DND-41 (cell line): ENCODE measurements at places on chromosomes 1 and 21.

GRCh38 chr1:68218490-68218889 lies 13.8 kb downstream of the WLS start:
- DNase-seq = no peak

DNA sequence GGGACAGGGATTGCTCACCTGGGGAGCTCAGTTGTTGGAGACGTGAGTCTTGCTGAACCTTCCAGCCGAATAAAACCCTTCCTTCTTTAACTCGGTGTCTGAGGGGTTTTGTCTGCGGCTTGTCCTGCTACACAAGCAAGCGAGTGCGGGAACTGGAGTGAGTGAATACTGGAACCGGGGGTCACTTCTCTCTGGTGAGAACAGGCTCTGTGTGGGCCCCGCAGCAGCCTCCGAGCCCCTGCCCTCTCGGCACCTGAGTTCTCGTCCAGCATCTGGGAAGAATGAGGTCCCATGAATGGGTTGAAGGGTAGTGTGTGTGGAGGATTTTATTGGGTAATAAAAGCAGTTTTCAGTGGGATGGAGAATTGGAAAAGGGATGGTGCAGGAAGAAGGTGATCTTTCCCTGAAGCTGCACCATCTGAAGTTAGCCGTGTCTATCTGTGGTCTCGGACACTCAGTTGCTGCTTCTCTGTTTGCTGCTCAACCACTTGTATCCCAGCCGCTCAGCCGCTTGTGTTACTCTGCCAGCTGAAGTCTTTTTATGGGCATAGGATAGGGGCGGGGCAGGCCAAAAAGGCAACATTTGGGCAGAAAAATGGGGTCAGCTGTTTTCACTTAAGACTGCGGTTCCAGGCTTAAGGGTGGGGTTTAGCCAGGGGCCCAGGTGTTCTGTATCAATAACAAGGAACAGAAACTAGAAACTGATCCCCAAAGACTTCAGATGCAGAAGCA lies 450.6 kb upstream of the CAMK1G start:
- DNase-seq = no peak

- no peak for DNase-seq
Observed at GRCh38 chr1:119903443-119903835, 7.1 kb upstream of the ADAM30 start.

DNA sequence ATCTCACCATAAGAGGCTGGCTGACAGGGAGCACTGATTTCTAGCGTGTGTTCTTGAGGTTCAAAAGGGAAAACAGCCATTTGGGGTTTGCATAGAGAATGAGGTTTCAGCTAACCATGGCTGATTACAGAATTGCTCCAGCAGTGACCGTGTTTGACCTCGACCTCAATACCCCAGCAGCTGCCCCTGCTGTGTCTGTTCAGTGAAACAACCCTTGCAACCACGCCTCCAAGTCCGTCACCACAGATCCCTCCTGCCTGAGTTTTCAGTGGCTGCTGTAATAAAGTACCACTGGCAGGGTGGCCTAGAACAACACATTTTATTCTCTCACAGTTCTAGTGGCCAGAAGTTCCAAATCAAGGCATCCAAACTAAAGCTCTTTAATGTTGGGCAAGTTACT lies 147.7 kb downstream of the HUNK start:
- no peak for DNase-seq

DNA sequence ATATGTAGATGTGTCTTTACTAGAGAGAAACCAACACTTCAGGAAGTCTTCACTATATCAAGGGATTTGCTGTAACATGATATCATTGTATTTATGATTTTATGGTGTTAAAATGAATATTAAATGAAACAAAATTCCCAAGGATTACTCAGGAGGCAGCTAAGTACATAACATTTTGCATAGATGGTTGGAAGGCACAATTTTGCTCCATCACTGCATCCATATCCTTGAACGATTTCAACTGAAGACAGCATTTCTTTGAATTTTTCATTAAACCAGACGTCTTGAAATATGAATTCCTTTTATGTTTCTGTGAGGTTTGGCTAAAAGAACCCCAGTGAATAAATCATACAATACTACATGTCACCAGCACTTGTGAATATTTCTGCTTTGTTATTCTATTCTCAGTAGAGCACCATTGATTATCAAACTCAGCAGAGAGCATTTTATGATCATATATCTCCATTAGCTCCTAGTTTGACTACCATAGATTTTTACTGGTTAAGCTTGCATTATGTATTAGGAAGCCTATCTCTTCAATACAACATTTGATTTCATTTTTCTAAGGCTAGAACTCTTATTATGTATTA lies 37.3 kb downstream of the SPATA17 start:
- no peak for DNase-seq

- DNase-seq = no peak
Observed at GRCh38 chr1:202627841-202628565, 82.3 kb downstream of the SYT2 start.

DNA sequence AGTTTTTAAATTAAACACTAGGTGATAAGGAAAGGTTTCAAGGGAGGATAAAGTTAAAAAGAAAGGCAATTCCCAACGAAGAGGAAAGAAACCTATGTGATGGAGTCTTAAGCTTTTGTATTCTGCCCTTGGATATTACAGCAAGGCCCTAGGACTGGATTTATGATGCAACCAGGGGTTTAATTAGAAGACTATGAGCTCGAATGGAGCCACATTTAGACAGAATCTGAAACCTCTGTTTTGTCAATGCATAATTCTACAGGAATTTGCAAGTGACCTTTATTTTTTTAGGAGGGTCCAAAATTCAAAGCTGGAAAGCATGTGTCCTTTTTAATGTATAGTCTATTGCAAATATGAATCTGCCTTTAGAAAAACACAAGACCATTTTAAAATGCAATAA lies 37.9 kb downstream of the TGFB2 start:
- no peak for DNase-seq

DNA sequence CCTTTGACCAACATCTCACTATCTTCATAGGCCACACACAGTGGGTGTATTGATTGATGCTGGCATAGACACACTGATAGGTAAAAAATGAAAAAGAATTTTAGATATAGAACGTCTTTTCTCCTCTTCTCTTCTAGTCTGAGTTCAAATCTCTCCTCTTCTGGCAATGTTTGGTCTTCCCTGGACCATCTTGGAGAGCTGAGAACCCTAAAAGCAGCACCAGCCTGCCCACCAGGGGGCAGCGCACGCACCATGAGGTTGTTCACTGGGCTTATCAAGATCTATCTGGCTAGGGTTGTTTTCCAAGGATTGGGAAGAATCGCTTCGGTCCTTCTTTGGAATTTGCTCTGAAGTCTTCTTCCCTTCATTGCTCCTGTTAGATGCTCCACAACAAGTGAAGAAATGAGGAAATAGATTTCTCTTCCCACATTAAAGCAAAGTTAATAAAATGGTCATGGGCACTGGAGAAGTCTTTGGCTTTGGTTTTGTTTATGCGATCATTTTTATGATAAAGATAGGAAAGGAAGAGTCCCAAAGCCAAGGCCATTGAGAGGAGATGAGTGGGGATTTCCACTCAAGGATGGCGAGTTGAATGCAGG lies 104.0 kb upstream of the OLIG2 start:
- DNase-seq = peak; percentile 35

DNA sequence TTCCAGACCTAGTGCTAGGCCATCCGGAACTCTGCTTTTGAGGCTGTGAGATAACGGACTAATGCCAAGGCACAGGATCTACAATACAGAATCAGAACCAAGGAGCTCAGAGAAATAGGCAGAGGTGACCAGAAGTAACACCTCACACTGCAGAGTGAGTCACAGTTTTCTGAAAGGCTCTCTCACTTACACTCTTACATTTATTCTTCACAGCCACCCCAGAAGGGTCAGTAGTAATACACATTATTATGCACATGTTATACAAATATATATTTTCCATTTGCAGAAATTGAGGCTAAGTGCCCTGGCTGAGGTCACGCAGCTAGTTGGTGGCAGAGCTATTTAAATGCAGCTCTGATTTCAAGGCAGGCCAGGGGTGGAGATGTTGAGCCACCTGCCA lies 542.5 kb downstream of the OMA1 start:
- no peak for DNase-seq

DNA sequence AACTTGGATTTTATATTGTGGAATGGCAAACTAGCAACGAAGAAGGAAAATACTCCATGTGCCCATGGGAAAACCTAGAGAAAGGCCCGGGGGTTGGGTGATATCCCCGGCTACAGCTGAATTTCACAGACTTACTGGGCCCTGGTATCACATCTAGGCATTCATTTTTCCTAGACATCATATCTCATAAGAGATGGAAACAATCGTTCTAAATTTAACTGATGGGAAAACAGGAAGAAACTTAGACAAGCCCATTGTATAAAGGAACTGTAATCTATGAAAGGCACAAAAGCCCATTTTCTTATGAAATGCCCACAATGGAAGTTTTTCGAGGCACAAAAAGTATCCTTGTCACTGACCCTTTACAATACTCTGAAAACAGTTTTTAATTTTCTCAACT lies 407.9 kb upstream of the LYPLAL1 start:
- no peak for DNase-seq

DNA sequence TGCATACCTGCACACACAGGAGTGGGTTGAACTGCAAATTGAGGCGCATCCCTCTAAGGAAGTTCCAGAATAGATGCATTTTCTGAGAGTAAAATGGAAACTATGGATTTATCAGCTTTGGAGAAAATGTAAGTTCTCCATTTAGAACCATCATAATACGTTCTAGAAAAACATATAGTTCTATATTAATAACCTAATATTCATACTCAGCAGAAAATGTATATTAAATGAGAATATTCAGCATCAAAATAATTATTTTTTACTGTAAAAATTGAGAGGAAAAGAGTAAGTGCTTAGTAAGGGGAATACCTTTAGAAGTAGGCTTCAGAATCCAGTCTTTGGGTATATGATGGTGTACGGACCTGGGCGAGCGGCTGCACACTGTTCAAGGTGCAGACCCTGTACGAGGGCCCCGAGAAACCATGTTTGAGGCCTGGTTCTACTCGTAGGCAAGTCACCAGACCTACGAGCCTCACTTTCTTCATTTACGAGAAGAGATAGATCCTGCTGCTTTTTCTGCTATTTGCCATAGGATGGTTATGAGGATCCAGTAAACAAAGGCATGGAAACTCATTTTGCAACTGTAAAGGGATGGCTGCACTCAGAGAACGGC lies 6.8 kb downstream of the CD247 start:
- DNase-seq = no peak

- peak; percentile 10 for DNase-seq
Observed at GRCh38 chr1:113219377-113219776, 146.4 kb downstream of the LRIG2 start.

GRCh38 chr1:178093951-178094738 lies at the start of gene RASAL2:
Gene RASAL2, plus strand, starts transcription at chr1:178094104. Its CDS starts 389 bp downstream, at chr1:178094493.
- DNase-seq = no peak

DNA sequence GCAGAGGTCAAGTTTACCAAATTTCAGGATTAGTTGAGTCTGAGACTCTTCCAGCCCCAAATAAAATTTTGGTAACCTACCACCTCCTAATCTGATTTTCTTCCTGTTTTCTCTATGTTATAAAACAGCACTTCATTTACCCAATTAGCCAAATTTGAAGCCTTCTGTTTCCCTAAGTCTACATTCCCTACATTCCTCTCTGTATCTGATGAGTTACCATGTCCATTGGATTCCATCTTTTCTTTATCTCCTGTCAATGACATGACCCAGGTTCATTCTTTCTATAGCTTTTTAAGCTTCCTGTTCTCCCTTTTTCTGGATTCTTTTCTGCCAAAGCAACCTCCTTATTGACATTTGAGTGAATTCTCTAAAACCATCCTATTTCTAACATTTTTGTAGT lies 72.8 kb downstream of the OSBPL9 start:
- DNase-seq = no peak

GRCh38 chr1:186636786-186637185 lies 43.4 kb downstream of the PTGS2 start:
- DNase-seq = no peak

DNA sequence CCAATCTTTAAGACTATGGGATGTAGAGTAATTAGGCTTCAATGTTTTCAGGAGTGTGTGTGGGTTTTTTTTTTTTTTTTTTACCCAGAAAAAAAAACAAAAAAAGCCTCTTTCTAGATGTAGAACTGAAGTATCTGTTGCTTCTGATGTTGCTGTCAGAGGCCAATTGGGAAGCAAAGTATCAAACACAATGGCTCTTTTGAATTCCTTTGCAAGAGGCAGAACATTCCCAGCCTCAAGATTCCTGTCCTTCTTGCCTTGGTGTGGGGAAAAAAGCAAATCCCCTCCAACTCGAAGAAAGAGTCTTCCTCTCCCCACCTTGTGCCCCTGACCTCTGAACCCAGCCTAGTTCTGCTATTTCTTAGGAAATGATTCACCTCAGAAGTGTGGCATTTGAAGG lies 55.4 kb upstream of the LMO4 start:
- no peak for DNase-seq

GRCh38 chr1:79777481-79778219 lies 771.1 kb upstream of the ADGRL4 start:
- no peak for DNase-seq

- DNase-seq = no peak
Observed at GRCh38 chr1:168019407-168019806, 82.5 kb upstream of the MPC2 start.

GRCh38 chr1:2460203-2460602 lies 15.9 kb upstream of the PLCH2 start:
- no peak for DNase-seq

- no peak for DNase-seq
Observed at GRCh38 chr1:245872475-245872874, 634.6 kb downstream of the SMYD3 start.

GRCh38 chr1:201169203-201169602 lies 14.9 kb upstream of the TMEM9 start:
- DNase-seq = no peak

GRCh38 chr1:230277201-230278025 lies 148.7 kb downstream of the PGBD5 start:
- DNase-seq = peak; percentile 65

DNA sequence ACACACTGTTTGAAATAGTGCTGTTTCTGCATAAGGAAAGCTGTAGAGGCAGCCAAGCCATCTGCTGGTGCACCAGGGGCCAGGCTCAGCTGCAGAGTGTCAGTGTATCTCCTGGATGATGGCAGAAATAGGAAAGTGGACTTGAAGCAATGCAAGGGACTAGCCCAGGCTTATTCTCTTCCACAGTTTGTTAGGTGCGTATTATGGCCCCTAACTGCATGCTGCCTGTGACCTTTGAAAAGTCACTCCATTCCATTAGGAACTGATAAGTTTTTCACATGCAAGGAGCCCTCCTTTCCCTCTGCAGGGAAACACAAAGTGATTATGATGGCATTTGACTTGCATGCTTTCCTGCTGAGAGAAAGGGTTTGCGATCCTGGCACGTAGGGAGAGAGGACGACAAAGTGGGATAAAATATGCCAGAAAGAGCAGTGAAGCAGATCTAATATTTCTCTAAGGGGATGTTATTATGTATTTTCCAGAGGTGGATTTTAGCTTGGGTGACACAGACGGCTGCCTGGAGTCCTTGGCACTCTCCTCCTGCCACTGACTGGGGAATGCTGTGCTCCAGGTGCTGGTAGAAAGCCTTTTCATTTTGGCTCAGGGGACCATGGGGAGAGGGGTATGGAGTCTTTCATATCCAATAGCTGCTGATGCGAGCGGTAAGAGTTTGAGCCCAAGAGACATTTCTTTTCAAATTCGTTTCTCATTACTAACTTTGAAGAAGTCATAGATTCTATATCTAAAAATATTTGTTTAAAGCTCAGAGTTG lies 402.1 kb upstream of the B3GALT2 start:
- no peak for DNase-seq

- no peak for DNase-seq
Observed at GRCh38 chr1:65265651-65266351, 43.5 kb upstream of the DNAJC6 start.

- peak; percentile 46 for DNase-seq
Observed at GRCh38 chr1:27489501-27489972, 430 bp downstream of the WASF2 start.

- DNase-seq = no peak
Observed at GRCh38 chr1:44806704-44807363, at the start of gene DYNLT4. Gene DYNLT4, minus strand, starts transcription at chr1:44807351. Its CDS starts 683 bp downstream, at chr1:44806668.

GRCh38 chr21:44901391-44902074 lies 19.2 kb downstream of the ITGB2 start:
- no peak for DNase-seq
